ENCODE measurements at places on chromosomes 1 and 21. TPM values are rescaled to one million over a fixed set of nuclear protein-coding genes. Genes with fewer than 3 reads are reported as not detected.

KPRP gene
- not detected for total RNA-seq

MAN1C1 gene
- total RNA-seq = 4.5 TPM

HSPB7 gene
- total RNA-seq = not detected

COQ8A gene
- 14.9 TPM for total RNA-seq

OR2T2 gene
- not detected for total RNA-seq

ZYG11B gene
- total RNA-seq = 30.6 TPM

MATN1 gene
- total RNA-seq = not detected

SLC25A44 gene
- 23.3 TPM for total RNA-seq

VASH2 gene
- total RNA-seq = not detected

XCL1 gene
- total RNA-seq = not detected

TGFB2 gene
- 2.9 TPM for total RNA-seq

NBPF3 gene
- total RNA-seq = 19.6 TPM

CD53 gene
- not detected for total RNA-seq

GJA5 gene
- total RNA-seq = not detected

HIVEP3 gene
- total RNA-seq = 1.7 TPM

FCRL5 gene
- not detected for total RNA-seq

BRDT gene
- not detected for total RNA-seq

CTTNBP2NL gene
- 14.5 TPM for total RNA-seq

PDXK gene
- 84.7 TPM for total RNA-seq

KRTAP11-1 gene
- not detected for total RNA-seq

USP24 gene
- total RNA-seq = 45.6 TPM

AJAP1 gene
- total RNA-seq = not detected

LYPD8 gene
- 0.33 TPM for total RNA-seq

MYCL gene
- under 0.01 TPM for total RNA-seq

PRKAA2 gene
- under 0.01 TPM for total RNA-seq

S100B gene
- 746 TPM for total RNA-seq

NPPA gene
- not detected for total RNA-seq

LCE3D gene
- not detected for total RNA-seq

NRIP1 gene
- 46.3 TPM for total RNA-seq

LDLRAP1 gene
- 17.4 TPM for total RNA-seq

BEST4 gene
- total RNA-seq = not detected

TNFAIP8L2 gene
- total RNA-seq = not detected

CTH gene
- 8.6 TPM for total RNA-seq

TCEANC2 gene
- total RNA-seq = 4.0 TPM

OR10Z1 gene
- total RNA-seq = not detected

FHAD1 gene
- total RNA-seq = under 0.01 TPM

Measured in melanocyte of skin (primary cell).